Activated CD4-positive, CD25-positive, alpha-beta regulatory T cell treated with anti-CD3 and anti-CD28 coated beads, Interleukin-2, amount 50 U/mL, for 16 hours (primary cell): ENCODE measurements at places on chromosomes 11 and 22.

DNA sequence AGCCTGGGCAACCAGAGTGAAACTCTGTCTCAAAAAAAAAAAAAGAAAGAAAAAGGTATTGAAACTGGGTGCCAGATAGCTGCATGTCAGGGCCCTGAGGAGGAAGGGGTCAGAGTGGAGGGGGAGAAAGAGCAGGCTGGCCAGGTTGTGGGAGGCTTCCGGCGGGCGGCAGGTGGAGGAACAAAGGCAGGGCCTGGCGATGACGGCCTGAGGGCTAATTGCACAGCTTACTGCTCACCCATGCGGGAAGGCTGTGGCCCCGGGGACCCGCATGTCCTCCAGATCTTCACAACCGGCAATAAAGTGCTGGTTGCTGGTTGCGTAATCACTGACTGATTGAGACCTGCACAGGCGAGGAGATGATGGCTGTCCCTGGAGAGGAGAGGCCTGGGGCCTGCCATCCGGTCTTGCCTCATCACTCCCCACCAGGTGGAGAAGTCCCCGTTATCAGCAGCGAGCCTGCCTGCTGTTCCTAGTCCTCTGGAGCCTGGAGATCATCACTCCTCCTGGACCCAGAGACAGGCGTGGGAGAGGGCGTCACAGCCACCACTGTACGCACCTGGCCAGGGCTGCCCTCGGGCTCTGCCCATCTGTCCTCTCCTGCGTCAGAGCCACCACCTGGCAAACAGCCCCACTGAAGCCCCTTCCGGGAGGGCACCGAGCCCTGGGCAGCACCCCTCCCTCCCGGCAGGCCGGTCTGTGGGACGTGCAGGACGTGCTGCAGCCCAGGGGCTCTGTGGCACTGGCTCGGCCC, 18.7 kb downstream of the H19 start:
- DNase-seq, result no peak

DNA sequence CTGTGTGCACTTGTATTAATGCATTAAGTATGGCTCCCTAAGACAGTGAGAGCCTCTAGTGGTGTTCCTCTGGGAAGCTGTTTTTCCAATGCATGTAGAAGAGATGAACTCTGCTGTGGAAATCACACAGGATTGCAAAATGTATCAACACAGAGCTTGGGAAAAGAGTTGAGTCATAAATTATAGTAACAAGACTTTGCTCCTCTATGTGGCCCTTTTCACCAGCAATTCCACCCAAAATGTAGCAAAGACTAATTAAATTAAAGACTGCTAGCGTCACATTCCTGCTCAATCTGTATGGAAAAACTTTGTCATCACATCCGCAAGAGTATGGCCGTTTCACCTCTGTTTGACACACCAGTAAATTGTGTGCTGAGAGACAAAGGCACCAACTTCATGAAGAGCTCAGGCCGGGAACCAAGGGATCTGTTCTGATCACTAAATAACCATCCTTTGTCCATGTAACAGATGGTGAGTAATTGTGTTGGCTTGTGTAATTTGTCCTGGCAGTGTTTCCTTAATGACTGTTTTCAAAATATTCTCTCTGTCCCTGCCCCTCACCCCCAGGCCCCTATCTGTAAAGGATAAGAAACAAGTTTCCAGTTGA, 209.2 kb upstream of the SORL1-AS1 start:
- no peak for DNase-seq

DNA sequence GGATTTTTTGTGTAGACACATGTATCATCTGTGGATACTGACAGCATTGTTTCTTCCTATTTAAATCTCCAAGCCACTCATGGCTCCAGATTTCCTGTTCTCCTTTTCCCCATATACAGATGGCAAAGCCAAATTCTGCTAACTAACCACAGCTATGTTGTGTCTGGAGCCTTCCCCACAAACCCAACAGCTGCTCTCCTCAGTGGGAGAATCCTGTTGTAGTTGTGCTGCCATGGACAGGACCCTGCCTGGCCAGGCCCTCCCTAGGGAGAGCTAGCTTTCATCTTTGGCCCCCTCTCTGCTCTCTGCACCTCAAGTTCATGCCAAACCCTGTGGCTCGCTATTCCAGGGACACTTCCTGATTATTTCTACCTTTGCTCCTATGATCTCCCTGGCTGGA, 106.4 kb upstream of the CCDC90B start:
- no peak for DNase-seq

DNA sequence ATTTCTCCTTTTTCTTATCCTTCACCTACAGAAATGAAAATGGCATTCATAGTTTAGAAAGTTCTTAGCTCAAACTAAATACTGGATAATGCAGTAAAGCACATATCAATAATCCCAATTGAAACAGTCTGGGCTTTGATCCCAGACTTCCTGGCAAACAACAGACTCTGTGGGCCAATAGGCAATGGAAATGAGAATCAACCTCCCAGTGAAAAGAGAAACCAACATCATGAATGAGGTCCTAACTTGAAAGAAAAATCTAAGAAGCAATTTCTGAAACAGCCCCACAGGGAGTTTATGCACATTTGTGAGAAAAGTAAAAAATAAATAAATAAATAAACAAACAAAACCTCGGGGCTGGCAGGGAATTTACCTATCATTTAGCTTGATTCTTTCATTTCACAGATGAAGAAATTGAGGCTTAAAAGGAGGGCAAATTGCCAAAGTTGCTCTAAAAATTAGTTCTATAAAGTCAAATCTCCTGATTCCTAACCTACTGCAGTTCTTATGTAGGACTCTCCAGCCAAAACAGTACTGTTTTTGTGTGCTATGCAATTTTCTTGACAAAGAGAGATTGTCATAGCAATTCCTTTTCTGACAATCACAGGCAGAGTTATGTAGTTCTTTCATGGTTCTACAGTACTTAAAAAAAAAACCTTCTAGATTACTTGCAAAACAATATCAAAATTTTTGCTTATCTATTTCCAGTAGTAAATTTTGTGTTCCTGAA, 265.8 kb downstream of the GRM5 start:
- no peak for DNase-seq

- DNase-seq, result no peak
These were observed 82.1 kb downstream of the PPP6R3 start for GRCh38 chr11:68542617-68543016.

- DNase-seq, result no peak
These were observed 34.4 kb upstream of the CALCB start for GRCh38 chr11:15038963-15039362.

- no peak for DNase-seq
These were observed 5.8 kb downstream of the BAD start for GRCh38 chr11:64278576-64279190.

DNA sequence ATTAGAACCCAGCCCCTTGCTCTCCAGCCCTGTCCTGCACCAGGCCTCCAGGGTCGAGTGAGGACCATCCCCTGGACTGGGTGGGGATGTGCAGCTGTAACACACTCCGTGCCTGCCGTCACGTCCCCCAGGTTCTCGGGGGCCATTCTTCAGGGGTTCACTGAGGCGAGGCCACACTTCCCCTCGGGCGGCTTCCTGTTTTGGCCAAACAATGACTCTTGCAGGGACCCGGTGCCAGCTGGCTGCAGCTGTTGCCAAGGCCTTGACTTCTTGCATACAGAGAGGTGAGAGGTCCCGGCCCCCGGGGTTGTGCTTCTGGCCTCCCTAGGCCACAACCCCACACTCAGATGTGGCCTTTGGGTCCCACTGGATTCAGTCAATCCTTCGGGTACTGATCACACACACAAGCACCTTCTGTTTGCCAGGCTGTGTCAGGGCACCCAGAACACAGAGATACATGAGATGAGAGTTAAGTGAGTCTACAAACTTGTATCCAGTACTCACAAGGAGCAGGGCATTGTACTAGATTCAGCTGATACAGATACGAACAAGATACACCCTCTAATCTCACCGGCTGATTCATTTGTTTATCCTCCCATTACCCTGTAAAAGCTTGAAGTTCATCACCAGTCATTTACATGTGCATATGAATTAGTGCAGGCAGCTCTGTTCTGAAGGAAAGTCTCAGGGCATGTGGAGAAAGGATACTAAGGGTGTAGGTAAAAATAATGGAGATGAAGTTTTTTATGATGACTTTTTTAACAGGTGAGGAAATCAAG, 32.9 kb downstream of the LRRC32 start:
- no peak for DNase-seq
